ENCODE measurements at places on chromosomes 6 and 20.
A peak's percentile ranks its signal among the peaks of the same experiment; 100 is the strongest.

GRCh38 chr6:129211626-129212025 lies 328.7 kb downstream of the LAMA2 start:
- no peak for DNase-seq

DNA sequence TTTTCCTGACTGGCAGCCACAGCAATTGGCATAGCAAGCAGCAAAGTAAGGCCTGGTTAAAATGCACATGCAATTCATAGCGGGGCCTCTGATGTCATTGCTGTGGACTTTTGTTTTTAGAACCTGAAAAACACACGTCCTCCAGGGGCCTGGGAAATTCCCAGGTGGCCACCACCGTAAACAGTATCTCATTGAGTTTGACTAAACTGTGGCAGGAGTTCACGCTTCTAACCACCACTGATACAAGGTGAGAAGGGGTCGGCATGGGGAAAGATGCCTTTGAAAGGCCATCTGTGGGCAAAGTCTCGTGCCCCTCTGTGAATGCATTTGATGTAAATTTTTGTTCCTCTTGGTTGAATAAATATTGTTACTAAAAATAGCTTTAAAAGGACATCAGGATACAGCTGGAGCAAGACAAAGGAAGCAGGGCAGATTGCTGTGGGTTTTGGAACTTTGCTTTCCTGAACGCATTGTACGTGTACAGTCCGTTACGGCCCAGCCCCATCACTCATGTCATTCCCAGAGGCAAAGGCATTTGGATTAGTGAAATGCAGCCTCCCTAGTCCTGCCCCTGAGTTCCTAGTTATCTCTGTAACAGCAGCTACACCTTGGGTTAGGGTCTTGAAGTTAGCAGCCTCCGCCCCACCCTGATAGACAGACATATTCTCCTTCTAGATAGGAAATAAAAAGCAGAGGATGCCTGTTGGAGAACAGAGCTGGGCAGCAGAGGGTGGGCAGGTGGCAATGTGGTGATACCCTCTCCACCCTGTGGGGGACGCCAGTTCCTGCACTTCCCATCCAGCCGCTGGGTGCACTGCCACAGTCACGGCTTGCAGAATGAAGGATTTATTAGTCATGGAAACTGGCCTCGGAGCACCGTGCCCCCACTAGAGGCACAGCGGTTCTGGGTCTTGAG lies 80.3 kb downstream of the ZDHHC14 start:
- peak; percentile 41 for DNase-seq

- peak; percentile 13 for DNase-seq
These were observed 59.0 kb downstream of the RIN2 start for GRCh38 chr20:19817017-19817416.

GRCh38 chr6:49384904-49385303 lies 78.1 kb downstream of the MMUT start:
- DNase-seq, result no peak

GRCh38 chr6:35477551-35478179 lies 9.5 kb downstream of the RPL10A start:
- DNase-seq, result no peak

- no peak for DNase-seq
These were observed 82.2 kb upstream of the NAA20 start for GRCh38 chr20:19934792-19935491.

DNA sequence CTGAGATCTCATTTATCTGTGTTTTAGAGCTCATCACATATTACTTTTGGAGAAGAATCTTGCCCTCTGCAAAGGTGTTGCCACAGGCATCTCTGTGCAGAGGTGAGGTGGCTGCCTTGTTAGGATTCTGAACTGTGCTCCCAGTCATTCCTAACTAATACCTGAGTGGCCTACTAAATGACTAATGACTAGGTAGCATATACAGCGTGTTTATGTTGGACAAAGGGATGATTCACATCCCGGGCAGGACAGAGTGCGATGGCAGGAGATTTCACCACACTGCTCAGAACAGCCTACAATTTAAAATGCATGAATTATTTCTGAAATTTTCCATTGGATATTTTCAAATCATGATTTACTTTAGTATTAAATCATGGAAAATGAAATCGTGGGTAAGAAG lies 23.1 kb upstream of the CGA start:
- DNase-seq, result no peak

- DNase-seq, result peak; percentile 13
These were observed 31.5 kb downstream of the POM121L2 start for GRCh38 chr6:27280540-27281000.

GRCh38 chr6:67497749-67498148 lies 1137.3 kb upstream of the ADGRB3 start:
- no peak for DNase-seq

GRCh38 chr6:90351696-90352095 lies 55.1 kb upstream of the BACH2 start:
- DNase-seq, result no peak

GRCh38 chr6:41607036-41607435 lies 31.2 kb upstream of the MDFI start:
- DNase-seq, result no peak

GRCh38 chr6:30725713-30726505 lies 5.8 kb downstream of the TUBB start:
- DNase-seq, result peak; percentile 59

DNA sequence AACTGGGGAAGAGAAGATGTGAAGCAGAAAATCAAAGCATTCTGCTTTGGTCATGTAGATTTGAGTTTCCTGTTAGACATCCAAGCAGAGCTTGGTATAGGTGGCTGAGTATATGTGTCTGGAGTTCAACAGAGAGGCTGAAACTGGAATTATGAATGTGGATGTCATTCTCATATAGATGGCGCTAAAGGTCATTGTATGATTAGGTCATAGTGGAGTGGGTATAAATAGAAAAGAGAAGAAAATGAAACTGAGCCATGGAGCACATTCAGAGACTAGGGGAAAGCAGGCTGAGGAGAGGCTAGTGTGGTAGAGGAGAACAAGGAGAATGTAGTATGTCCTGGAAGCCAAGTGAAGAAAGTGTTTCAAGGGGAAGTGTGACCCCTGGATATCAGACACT lies 295.6 kb upstream of the PLN start:
- DNase-seq, result no peak

GRCh38 chr6:123570813-123571684 lies 65.7 kb downstream of the TRDN start:
- peak; percentile 0 for DNase-seq

GRCh38 chr6:134058622-134059366 lies 6.4 kb upstream of the SLC2A12 start:
- peak; percentile 23 for DNase-seq

GRCh38 chr6:3369985-3370360 lies 86.9 kb downstream of the SLC22A23 start:
- DNase-seq, result no peak

DNA sequence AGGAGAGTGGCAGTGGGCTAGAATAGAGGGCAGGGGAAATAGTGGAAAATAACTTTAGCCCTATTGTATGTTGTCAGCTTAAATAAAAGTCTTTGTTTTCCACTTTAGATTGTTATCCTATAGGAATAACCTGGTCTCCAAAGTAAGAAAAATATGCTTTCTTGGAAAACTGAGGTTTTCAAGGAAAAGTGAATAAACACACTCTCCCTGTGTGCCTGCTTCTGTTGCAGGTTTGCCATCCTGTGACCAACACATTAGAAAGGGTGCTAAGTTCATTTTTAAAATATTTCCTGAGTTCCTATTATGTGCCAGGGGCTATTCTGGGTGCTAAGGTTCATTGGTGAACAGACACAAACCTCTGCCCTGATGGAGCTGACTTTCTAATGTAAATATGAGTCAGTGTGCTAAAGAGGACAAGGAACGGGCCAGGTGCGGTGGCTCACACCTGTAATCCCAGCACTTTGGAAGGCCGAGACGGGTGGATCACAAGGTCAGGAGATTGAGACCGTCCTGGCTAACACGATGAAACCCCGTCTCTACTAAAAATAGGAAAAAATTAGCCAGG lies 23.5 kb downstream of the BICRAL start:
- DNase-seq, result no peak

DNA sequence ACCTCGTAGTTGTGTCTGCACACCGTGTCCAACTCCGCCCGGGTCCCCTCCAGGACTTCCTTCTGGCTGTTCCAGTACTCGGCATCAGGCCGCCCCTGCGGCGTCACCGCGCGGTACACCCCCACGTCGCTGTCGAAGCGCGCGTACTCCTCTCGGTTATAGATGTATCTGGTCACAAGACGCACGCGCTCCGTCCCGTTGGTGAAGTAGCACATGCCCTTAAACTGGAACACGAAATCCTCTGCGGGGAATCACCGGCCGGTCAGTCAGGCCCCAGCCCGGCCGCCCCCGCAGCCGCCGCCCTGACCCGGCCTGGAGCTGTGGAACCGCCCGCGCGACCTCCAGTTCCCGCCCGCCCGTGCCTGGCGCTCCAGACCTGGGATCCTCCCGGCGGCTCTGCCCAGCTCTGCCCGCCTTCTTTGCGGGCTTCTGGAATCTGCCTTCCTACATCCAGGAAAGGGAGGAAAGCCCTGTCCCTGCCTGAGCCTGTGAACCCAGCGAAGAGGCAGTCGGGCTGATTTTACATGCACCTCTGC lies 1.6 kb downstream of the HLA-DQB1 start:
- no peak for DNase-seq

DNA sequence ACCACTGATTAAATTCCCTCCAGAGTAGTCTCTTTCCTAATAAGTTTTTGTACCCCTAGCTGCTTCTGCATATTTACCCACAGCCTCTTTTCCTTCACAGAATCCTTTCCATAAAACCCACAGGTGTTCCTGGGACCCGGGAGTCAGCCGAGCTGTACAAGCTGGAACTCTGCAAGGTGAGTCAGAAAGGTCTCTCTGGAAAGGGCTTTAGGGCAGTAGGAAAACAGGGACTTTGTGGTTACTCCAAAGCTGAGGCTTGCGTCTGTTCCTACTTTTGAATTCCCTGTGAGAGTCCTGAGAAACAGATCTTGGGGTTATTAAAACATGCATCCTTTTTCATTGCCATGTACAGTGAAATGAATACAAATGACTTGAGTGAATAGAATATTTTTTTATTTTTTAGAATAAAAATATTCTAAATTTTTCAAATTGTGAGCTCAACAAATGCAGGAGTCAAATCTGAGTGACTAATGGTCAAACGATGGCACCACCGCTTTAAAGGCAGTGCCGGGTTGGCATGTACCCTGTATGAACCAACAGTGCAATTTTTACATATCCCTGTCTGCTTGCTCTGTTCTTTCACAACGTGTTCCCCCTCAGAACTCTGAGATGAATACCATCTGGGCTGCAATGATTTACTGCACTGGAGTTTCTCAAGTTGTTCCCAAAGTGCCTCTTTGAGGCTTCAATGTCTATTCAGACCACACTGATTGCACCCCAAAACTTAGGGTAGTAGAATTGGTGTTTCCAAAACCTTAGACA lies 78.4 kb downstream of the GFRAL start:
- no peak for DNase-seq

DNA sequence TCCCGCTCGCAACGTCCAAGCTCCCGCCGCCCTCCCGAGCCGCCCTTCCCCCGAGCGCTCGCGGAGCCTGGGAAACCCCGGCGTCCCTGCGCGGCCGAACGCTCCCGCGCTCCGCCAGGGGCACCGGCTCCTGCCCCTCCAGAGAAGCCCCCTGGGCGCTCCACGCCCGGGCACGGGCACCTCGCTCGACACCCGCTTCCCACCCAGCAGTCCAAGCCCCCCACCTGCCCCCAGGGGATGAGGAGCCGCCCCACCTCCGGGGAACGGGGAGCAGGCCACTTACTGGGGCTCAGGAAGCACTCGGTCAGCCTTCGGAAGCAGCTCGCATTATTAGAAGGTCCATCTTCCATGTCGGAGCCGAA lies 1.4 kb downstream of the PDE10A start:
- DNase-seq, result no peak

DNA sequence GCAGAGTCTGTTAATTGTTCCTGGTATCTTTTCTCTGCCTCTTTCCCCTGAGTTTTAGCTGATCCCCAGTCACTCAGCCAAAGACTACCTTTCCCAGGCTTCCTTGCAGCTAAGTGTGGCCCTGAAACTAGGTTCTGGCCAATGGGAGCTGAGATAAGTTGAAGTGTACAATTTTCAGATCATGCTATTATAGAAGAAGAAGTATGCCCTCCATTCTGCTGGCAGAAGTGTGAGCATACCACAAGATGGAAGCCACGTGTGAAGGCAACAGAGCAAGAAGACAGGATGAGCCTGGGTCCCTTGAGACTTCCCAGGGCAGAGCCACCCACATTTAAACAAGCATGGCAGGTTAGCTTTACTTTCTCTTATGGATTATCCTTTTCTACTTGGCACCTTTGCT lies 273.2 kb downstream of the HIVEP2 start:
- no peak for DNase-seq

All from MG63 (cell line).